ENCODE measurements at places on chromosomes 6 and 20. TPM values are rescaled to one million over a fixed set of nuclear protein-coding genes. Genes with fewer than 3 reads are reported as not detected.

GRCh38 chr20:46117704-46118467, at the start of gene CD40:
CD40 (plus strand) TSS chr20:46118314; CDS start chr20:46118344, 30 bp downstream.
- DNase-seq: peak; percentile 58

- DNase-seq: no peak
Measured at GRCh38 chr6:29793036-29793356, 34.6 kb upstream of the HLA-G start.

DNA sequence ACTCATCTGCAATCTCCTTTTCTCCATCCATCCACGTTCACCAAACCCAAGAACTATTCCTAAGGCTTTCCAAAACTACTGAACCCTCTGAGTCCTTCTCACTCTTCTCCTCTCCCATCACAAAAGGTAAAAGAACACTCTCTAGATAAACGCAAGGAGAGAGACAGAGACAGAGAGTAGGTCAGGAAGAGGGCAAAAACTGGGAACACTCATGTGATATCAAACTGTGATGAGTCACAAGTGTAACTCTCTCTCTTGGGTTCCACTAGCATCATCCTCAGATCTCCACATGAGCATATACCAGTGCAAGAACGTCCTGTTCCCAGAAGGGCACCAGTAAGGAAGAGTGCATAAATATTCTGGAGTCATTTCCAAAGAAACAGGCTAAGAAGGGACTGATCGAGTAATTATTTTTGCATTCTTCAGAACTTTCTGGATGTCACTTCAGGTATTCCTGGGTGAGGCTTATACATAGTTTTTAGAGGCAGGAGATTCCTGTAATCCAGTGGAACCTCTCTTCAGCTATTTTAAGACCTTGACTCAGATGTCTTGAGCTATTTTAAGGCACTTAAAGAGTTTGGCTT, 47.3 kb upstream of the STXBP5 start:
- DNase-seq: no peak

DNA sequence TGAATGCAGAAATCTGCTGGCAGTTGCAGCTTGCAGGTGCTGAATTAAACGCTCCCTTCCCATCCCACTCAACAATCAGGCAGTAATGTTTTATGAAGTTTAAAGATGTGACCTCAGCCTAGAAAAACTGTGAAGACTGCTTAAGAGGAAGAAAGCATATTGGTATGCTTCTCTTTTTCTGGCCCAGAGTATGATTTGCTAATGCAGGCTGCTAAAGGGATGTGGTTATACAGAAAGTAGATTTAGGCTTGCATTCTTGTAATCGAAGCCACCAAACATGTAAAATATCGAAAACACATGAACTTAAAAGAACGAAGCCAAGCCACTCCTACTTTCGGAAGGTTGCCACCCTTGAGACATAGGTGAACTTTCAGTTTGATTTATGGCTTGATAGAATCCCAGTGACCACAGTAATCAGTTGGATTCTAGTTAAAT, 40.7 kb downstream of the MAP3K5 start:
- DNase-seq: no peak

- DNase-seq: no peak
Measured at GRCh38 chr20:10537850-10538480, 102.9 kb downstream of the SLX4IP start.

DNA sequence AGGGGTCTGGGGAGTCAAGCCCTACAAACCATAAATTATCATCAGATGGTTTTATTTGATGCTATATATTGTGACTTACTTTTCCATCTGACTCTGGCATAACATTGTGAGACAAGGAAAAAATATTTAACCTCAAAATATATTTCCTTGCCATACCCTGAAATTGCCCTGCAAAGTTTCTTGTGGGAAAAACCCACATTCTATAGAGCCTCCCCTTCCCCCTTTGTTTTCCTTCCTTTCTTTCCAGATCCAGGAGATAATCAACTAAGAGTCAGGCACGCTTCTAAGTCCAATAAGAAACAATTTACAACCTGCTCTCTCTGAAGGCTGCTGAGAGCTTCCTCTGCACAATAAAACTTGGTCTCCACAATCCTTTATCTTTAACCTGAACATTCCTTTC, 17.5 kb upstream of the HINT3 start:
- no peak for DNase-seq

DNA sequence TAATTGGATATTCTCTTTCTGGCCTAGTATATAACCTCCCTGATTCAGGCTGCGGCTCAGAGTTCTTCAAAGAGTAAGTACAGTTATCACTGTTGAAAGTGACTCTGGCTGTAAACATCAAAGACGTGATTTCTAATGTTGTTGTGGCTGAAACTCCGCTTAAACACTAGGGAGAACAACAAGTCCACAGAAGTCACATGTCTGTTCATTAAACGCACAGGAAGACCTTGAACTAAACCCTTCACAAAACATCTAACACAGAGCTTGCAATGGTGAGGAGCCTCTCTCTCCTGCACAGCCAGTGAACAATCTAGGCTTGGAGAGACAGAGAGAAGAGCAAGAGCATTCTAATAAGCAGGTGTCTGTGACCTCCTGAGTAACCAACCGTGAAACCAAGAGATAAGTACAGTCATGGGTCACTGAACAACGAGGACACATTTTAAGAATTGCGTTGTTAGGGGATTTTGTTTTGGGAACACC, 249.3 kb downstream of the PRKN start:
- DNase-seq: no peak

Gene ENPP4
- 31.5 TPM for total RNA-seq

Gene SLPI
- 0.75 TPM for total RNA-seq

Gene HCK
- 15.6 TPM for total RNA-seq
